ENCODE measurements at places on chromosomes 11 and 22. TPM values are rescaled to one million over a fixed set of nuclear protein-coding genes. Genes with fewer than 3 reads are reported as not detected.

GRCh38 chr11:33980897-33981296, 70.6 kb upstream of the CAPRIN1 start:
- no peak for DNase-seq

GRCh38 chr11:120517390-120517761, 5.8 kb downstream of the GRIK4 start:
- no peak for DNase-seq

DNA sequence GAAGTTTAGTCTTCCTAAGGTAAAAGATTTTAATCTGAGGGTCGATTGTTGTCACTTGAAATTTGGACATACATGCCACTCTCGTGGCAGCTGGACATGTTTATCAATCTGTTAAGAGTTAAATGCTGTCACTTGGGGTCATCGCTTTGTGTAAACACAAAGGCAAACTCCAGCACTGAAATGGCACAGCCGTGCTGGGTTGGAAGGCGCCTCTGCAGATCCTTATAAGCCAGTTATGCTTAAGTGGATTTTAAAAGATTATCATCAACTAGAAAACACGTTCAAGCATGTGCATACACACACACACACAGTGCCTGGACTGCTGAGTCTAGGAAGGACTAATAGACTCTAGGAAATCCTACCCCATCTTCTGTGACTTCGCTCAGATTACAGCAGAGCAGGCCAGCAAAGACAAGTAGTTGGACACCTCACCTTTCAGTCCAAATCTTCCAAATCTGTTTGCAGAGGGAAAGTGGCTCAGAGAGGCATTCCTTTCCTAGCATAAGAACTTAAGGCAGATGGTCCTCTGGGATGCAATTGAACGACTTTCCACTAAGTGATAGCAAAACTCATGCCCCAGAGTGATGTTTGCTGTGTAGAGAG, 83.7 kb downstream of the CACNG2 start:
- no peak for DNase-seq

GRCh38 chr11:110121204-110121603, 28.0 kb downstream of the ZC3H12C start:
- DNase-seq, result no peak

DNA sequence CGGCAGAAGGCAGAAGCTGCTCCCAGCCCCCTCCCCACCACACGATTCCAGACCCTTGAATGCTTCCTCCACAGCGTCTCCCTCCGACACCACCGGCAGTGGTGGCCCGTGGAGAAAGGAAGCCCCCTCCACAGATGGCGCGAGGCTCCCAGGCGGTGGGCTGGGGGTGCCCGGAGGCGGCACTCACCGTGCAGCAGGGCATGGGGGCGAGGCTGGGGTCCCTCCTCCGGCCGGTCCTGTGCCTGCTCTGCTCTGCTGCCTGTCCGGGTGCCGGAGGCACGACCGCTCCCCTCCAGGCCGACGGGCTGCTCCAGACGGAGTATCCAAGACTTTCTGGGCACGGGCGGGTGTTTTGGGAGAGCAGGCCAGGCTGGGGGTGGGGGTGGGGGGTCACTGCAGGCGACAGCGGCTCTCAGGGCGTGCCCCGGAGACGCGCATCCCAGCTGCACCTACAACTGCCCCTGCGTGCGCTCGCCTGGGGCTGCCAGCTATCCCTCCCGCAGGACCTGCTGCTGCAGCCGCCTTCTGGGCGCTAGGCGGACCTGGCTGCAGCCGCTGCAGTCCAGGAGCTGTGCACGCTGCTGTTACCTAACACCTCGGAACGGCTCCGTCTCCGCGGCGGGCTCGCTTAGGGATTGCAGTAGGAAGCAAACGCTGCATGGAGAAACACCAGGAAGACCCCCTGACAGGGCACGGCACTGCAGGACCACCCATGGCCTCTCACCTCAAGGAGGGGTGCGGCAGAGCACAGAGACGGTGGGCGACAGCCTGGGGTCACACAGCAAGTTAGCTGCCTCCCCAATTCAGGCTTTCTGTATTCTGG, 15.2 kb downstream of the MRGPRG start:
- no peak for DNase-seq

- DNase-seq, result peak; percentile 85
Measured at GRCh38 chr22:49014227-49015201, 813.2 kb downstream of the BRD1 start.

The NECTIN1 gene
- 4.0 TPM for total RNA-seq

The SHANK2 gene
- 18.4 TPM for total RNA-seq

The B4GALNT4 gene
- 12.0 TPM for total RNA-seq

DNA sequence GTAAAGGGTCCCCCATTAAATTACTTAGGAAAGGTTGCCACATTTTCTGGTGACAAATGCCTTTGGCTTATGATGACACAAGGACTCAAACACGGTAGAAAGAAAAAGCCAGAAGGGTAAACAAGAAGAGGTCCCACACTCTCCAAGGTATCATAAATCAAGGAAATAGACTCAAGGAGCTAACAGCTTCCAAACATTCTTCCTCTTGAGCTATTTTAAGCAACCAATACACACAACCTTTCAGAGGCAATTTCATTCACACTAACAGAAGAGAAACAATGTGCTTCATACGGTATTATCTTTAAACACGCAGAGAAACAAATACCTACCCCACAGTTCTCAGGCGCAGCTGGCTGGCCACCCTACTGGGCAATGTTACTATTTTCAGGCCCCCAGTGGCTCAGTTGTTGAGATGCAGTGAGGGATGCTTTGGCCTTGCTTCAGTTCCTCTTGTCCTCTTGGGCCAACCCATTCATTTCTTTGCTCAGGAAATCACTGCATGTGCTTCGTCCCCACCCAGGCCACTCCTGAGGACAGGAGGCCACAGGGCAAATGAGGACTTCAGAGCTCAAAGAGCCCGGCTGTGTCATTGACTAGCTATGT, 15.8 kb downstream of the ABTB2 start:
- no peak for DNase-seq

The CARD16 gene
- total RNA-seq, result 2.5 TPM

The OR4D5 gene
- not detected for total RNA-seq

GRCh38 chr22:40123387-40123786, 54.3 kb upstream of the TNRC6B start:
- no peak for DNase-seq

GRCh38 chr11:86876716-86877234, 76.4 kb downstream of the PRSS23 start:
- DNase-seq, result no peak

DNA sequence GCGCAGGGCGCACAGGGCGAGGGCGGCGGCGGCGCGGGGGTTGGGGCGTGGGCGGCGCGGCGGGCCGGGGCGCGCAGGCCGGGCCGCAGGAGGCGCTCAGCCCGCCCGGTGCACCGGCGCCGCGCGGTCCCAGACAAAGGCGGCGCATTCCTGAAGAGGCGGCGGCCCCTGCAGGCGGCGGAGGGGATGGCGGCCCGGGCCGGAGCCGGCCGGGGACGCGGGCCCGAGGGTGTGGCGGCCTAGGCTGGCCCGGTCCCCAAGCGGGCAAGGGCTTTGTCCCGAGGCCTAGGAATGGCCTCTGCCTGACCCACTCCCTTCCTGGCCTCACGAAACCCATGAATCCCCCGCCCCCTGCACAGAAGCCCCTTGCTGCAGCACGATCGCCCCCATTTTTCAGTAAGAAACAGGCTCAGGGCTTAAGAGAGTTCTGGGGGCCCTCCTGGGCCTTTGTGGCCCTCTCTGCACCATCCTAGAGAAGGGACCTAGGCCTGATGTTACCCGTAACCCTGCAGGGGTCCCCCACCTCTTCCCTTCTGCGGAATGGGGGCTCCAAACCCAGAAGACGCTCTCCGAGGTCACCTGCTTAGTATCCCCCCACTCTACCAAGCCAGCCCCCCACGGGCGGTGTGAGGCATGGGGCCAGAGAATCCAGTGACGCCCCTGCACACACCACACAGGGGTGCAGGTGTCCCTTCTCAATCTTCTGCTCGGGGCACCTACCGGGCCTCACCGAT, at the start of gene RTN4R:
Gene RTN4R (minus strand): TSS at position 40 of the 734 bp plus-strand sequence. CDS start 226 bp downstream, outside the sequence.
- no peak for DNase-seq

The ZBTB16 gene
- 319 TPM for total RNA-seq

The FOLR2 gene
- total RNA-seq, result 78.7 TPM

The MRGPRE gene
- total RNA-seq, result not detected

GRCh38 chr11:133560472-133560855, 28.2 kb upstream of the OPCML start:
- no peak for DNase-seq

GRCh38 chr11:56543739-56544138, 682 bp upstream of the OR5M11 start:
- no peak for DNase-seq

DNA sequence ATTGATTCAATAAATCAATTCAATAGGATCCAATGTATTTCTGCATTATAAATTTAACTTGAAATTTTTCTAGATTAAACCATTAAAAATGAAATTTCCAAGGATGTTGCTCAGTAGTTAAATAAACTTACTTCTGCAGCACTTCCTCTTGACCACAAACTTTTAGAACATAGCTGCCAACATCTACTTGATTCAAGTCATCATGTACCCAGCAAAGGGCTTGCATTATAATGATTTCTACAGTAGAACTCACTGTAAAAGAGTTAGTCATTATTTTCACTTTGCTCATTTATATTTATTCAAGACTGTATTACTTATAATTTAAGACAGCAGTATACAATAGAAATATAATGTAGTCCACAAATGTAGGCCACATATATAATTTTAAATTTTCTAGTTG, 59.2 kb downstream of the PIK3C2A start:
- no peak for DNase-seq

- no peak for DNase-seq
Measured at GRCh38 chr11:113261709-113262475, 52.5 kb upstream of the TTC12 start.

DNA sequence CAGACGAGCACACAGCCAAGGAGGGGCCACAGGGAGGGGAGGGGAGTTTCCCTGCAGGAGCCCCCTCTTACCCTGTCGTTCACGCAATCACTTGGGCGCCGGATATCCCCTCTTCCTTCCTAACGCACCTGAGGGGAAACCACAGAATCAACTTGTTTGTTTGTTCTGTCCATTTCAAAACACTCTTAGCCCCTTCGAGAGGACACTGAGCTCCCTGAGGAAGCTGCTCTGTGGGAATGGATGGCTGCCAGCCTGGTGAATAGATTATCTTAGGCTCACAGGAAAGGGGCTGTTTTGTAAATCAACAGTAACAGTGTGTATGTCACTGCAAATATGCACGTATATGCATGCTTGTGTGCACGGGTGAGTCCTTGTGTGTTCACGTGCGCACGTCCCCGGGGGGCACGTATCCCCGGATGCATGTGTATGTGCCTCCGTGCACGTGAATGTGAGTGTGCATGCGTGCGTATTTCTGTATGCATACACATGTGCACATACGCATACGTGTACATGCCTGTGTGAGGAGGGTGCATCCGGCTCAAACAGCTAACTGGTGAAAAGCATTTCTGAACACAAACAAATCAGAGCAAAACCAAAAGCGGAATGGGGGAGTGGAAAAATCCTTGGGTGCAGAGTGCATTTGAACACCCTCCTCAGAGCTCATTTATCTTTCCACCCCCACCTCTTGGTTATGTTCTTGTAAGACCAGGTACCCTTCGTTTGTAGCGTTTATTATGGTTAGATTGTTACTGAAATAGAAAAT, 7.2 kb downstream of the ARSA start:
- DNase-seq, result no peak

- no peak for DNase-seq
Measured at GRCh38 chr11:66912911-66913310, 45.3 kb downstream of the PC start.

DNA sequence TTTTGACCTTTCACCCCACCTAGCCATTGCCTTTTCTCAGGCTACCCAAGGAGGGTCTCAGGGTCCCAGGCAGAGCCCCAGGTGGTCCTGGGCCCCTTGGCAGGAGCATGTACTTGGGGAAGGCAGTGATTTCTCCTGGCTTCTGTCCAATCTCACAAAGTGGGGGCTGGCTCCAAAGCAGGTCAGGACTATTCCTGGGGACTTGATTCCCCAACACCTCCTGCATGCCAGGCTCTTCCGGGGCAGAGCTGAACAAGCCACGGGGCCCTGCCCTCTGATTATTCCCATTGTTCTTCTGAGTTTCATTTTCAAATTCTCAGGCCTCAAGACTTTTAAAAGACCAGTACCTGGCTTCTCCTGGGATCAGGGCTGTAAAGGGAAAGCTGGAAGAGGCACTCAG, 1.5 kb upstream of the TCF20 start:
- no peak for DNase-seq

- no peak for DNase-seq
Measured at GRCh38 chr11:118652681-118653181, 26.7 kb downstream of the TREH start.

The OR2AT4 gene
- total RNA-seq, result 0.06 TPM

The GLYAT gene
- total RNA-seq, result not detected

DNA sequence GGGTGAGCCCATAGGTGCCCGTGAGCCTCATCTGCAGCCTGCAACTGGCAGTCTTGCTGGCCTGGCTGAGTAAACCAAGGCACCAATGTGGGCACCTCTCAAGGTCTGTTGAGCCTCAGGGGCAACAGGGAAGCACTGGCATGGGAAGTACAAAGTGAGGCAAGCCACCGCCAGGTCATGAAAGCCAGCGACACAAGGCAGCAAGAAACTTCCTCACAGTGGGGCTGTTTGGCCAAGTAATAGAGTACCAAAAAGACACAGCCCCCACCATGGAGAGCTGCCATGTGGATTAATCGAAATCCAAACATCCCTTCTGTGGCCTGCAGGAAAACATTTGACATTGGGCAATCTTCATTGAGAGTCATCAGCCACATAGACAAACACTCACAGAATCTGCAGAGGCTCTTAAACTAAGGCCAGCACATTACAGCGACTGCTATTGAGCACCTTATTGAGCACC, 43.6 kb upstream of the FIBIN start:
- no peak for DNase-seq

GRCh38 chr22:45769569-45770210, 98.1 kb downstream of the ATXN10 start:
- no peak for DNase-seq

The MIAT gene
- 1.2 TPM for total RNA-seq

DNA sequence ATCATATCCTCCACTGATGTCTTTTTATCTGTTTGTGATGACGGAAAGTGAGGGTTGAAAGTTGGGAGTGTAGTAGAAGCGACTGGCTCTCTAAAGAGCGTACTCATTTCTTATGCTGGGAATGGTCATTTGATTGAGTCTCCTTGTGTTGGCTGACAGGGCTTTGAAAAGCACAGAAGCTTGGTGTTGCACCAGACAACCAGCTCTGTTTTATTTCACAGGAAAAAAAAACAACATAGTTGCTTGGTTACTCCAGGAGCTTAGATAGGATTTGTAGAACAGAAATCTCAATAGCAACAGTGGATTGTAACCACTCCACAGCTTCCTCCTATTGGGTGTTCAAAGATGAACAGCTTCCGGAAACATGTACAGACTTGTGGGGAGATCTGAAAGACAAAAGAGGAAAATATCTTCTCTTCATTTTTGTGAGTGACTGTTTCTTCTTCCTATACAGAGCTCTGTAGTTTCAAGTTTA, 2.7 kb downstream of the RBM14 start:
- DNase-seq, result no peak

The OR52M1 gene
- not detected for total RNA-seq

- no peak for DNase-seq
Measured at GRCh38 chr11:14052198-14052597, 89.7 kb downstream of the SPON1 start.

The OR52I1 gene
- not detected for total RNA-seq

The ADM2 gene
- total RNA-seq, result under 0.01 TPM

- DNase-seq, result peak; percentile 94
Measured at GRCh38 chr11:14907411-14908213, 15.6 kb upstream of the CYP2R1 start.
